EL (cell line): ENCODE measurements at places on chromosomes 1 and 21.

GRCh38 chr1:40308036-40308727 is 8.9 kb downstream of the COL9A2 start:
- DNase-seq = no peak

- no peak for DNase-seq
Measured at GRCh38 chr1:169161496-169162194, 55.2 kb downstream of the ATP1B1 start.

DNA sequence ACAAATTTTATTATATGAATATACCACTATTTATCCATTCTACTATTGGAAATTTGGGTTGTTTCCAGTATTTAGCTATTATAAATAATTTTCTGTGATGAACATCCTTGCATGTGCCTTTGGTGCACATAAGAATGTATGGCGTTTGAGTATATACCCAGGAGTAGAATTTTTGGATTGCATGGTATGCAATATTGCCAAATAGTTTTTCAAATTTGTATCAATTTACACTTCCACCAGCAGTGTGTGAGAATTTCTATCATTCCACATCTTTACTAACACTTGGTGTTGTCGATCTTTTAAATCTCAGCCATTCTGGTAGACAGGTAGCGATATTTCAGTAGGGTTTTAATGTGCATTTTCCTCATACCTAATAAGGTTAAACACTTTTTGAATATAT is 9.2 kb upstream of the FNBP1L start:
- DNase-seq = no peak

- DNase-seq = peak; percentile 64
Measured at GRCh38 chr1:24502065-24502708, 449 bp upstream of the RCAN3 start.

DNA sequence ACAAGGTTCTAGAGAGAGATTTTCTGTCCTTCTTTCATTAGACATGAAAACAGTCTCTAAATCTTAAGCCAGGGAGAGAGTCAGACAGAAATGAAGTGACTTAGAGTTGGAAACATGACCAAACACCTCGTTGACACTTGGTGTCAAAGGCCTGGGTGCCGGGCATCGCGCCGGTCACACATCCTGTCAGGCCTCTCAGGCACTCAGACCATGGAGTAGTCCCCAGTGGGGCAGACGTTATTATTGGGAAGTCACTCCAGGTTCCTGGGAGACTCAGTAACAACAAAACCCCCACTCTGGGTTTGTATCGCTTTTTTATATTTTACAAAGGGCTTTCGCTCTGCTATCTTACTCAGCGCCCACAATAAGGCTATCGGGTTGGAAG is 25.8 kb downstream of the KCNN3 start:
- no peak for DNase-seq

DNA sequence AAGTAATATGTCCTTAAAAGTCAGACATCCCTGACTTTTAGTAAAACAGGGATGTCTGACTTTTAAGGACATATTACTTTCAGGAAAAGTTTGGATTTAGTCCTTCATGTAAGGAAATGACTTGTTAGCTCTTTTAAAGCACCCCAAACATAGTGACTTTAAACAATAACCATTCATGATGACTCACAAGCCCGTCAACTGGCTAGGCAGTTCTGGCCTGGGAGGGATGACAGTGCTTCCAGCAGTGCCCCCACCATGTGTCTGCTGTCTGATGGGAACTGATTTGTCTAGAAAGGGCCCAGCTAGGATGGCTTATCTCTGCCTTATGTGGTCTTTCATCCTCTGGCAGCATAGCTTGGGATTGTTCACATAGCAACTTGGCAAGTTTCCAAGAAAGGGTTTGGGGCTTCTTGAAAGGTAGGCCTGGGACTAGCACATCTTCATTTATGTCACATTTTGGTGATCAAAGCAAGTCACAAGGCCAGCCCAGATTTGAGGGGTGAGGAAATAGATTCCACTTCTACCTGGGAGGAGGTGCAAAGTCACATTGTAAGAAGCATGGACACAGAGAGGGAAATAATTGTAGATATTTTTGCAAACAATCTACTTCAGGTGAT is 143.5 kb downstream of the C1orf94 start:
- DNase-seq = no peak
